HS-5 (cell line): ENCODE measurements at places on chromosomes 5 and 9.

DNA sequence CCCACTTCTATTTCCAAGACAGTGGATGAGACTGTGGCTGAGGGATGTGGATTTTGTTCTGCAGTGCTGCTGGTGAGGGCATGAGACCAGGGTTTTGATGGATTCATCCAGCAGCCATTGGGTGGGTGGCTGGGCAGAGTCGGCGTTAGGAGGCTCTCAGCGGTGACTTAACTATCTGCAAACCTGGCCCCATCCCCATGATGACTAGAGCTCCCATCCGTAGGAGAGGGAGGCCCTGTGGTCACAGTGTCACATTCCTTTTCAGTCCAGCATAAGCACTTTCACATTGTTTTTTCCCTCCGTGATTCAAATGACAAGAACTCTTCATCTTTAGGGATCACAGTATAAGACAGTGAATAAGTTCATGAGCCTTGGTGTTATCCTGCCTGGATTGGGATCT lies 60.4 kb upstream of the SPRY4 start:
- DNase-seq: no peak

- no peak for DNase-seq
Observed at GRCh38 chr5:88669371-88670050, 213.5 kb downstream of the MEF2C start.

- DNase-seq: no peak
Observed at GRCh38 chr5:83265318-83265717, 188.0 kb downstream of the XRCC4 start.

DNA sequence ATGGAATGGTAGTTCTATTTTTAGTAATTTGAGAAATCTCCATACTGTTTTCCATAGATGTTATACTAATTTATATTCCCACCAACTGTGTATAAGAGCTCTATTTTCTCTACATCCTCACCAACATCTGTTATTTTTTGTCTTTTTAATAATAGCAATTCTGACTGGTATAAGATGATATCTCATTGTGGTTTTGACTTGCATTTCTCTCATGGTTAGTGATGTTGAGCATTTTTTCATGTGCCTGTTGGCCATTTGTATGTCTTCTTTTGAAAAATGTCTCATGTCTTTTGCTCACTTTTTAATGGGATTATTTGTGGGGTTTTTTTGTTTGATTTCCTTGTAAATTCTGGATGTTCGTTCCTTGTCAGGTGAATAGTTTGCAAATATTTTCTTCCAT lies 154.4 kb downstream of the ZSWIM6 start:
- no peak for DNase-seq

DNA sequence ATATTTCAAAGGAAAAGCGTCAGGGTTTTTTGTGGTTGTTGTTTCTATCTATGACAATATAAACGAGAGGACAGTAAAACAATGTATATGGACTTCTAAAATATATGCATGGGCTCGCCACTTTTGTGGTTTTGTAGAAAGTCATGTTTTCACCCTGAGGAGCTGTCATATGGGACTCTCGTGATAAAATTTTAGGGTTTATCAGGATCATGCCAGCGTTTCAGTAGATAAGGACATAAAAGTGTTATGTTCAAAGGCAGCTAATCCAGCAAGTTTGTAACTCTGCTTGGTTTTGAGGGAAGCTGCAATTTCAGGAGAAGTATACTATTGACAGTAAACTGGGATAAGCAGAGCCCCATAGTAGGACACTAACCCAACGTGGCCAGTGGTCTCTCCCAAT lies 120.3 kb downstream of the CDC42SE2 start:
- DNase-seq: no peak

GRCh38 chr9:119639287-119639955 lies 270.2 kb upstream of the BRINP1 start:
- DNase-seq: no peak

DNA sequence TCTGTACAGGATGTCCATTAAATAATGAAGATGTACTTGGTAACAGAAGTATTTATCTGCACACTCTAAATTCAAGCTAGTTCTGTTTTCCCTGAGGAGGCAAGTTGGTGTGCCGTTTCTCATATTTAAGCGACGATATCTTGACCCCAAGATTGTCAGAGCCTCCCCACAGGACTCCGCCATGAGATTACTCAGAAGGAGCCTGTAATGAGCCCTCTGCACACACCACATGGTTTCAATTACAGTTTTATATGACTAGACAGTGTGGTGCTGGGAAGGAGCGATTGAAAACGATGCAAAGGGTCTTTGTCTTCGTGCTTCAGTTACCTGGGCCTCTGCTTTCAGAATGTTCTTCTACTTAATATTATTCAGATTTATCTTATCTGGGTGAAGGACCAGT lies 840.4 kb upstream of the WWC1 start:
- no peak for DNase-seq

GRCh38 chr5:169154679-169155078 lies 146.3 kb downstream of the SLIT3 start:
- DNase-seq: no peak

DNA sequence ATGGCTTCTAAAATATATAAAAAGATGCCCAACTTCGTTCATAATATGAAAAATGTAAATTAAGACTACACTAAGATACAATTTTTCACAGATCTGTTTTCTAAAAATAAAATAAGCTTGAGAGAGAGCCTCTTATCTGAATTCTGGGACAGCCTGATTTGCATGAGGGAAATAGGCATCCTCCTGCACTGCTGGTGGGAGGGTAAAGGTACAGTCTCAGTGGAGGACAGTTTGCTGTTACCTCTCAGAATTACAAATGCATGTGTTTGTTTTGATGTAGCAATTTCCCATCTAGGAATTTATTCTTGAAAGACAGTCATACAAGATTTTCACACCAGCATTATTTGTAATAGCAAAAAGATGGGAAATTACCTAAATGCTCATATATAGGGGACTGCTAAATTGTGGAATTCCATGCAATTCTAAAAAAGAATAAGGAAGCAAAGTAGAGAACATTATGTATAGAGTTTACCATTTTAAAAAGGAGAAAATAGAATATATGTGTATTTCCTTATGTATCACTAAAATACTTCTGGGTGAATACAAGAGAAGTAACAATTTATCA lies 75.7 kb downstream of the ZSWIM6 start:
- DNase-seq: no peak

GRCh38 chr9:82457891-82458290 lies 469.3 kb downstream of the SPATA31D1 start:
- DNase-seq: no peak

DNA sequence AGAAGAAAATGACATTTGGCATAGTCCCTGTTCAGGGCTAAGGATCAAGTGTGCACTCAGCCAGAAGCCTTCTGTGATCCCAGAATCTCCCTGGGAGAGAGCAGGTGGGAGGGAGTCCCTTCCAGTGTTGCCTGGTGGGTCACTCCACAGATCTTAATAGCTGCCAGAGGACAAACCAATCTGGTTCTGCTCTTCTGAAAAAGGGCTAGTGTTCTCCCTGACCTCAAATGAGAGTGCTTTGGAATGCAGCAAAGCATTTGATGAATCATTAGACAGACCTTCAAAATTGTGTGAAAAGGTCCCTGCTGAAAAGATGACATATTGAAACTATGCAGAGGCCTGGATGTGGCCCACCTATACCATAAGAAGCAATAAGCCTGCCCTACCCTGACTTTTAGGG lies 339.7 kb downstream of the TMEM232 start:
- peak; percentile 63 for DNase-seq

GRCh38 chr5:22223079-22223478 lies 630.1 kb downstream of the CDH12 start:
- no peak for DNase-seq

DNA sequence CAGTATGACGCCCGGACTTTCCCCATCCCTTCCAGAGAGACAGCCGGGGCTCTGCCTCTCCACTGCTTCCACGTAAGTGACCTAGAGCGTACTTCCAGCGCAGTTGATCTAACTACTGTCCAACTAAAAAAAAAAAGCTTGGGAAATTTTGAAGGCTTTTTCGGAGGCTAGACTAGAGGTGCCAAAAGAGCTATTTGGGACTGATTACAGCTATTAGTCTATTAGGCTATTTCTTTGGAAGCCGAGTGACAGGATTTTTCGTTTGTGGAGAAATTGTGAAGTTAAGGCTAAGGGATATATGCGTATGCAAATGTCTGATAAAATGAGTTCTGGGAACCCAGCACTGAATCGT lies 1.5 kb downstream of the CCNO start:
- DNase-seq: no peak

DNA sequence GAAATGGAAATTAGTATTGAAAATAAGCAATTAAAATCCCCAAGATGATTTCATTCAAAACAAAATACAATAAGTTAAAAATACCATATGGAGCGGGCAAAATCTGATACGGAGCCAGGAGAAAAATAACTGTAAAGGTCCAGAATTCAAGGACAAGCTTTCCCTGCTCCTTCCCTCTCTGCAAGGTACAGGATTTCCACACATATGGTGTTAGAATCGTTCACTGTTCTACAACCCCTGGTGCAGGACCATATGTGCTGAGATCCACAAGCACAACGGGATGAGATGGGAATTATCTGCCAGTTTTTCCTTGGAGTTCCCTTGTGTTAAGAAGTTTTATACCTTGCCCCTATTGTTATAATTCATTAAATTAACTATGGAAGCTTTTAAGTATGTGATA lies 94.7 kb upstream of the DMAC1 start:
- DNase-seq: no peak

DNA sequence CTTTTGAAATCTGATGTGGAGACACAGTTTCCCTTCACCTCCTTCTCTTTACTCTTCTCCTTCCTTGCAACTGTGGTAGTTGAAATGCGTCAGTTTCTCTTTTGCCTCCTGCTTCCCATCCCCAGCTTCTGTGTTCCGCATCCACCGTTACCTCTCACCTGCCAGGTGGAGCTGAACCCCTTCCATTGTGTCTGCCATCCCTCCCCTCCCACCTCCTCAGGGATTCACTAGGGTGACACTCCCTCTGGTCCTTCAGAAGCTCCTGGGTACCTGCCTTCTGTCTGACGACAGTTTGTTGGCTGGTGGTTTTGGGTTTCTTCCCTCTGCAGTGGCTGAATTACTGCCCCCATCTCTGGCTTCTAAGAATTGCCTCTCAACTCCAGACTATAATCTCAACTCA lies 132.1 kb downstream of the SLC24A2 start:
- DNase-seq: no peak

- no peak for DNase-seq
Observed at GRCh38 chr9:36842560-36843530, 191.2 kb downstream of the PAX5 start.

- DNase-seq: peak; percentile 96
Observed at GRCh38 chr5:19928562-19929421, 59.2 kb downstream of the CDH18 start.

- no peak for DNase-seq
Observed at GRCh38 chr5:31059889-31060288, 133.6 kb upstream of the CDH6 start.
